HFFc6 (cell line): ENCODE measurements at places on chromosomes 7 and 10. TPM values are rescaled to one million over a fixed set of nuclear protein-coding genes. Genes with fewer than 3 reads are reported as not detected.

GRCh38 chr10:6928586-6928985 is 348.5 kb upstream of the PRKCQ start:
- no peaks in the 10 kb centered on the region; the same call in 1 of the 2 replicates for H3K27me3 ChIP-seq
- DNase-seq: no peak
- H3K27ac ChIP-seq: peak overlapping the region; percentile 35

- no peaks in the 10 kb centered on the region for H3K4me1 ChIP-seq
- no peak overlapping the region for H3K27ac ChIP-seq
- no peak for DNase-seq
- H3K27me3 ChIP-seq: peaks cover 40% of the 10 kb centered on the region
- no peaks in the 10 kb centered on the region for H3K36me3 ChIP-seq
These were observed 29.9 kb upstream of the ZMIZ1 start for GRCh38 chr10:79038841-79039201.

DNA sequence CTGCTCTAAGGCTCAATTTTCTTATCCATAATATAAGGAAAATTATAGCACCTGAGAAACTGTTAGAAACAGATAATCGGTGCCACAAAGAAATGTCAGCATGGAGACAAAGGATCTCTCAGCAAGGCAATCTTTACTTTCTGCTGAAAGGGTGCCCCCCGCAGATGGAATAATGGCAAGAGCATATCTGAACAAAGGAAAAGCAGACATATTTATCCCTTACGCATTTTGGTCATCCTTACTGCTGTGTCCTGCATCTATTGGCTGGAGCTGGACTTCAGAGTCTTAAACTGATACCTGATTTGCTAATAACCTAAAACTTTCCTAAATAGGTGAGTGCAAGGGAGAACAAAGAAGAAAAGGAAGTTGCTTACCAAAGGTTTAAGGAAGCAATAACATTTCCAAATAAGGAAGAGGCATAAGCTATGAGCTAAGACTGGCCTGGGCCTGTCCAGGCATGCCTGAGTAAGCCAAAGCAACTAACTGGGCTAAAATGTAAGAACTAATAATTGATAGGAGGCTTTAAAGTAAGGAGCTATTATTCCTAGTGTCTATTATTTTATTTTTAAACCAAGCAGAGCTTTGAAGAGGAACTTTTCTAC is 39.6 kb upstream of the ELMO1 start:
- H3K4me1 ChIP-seq: no peaks in the 10 kb centered on the region
- H3K27ac ChIP-seq: no peak overlapping the region
- no peak for DNase-seq
- no peak overlapping the region for H3K4me3 ChIP-seq

GRCh38 chr10:122140941-122141623 is 130.0 kb upstream of the BTBD16 start:
- DNase-seq: peak; percentile 92
- H3K4me3 ChIP-seq: peak overlapping the region; percentile 81
- H3K27me3 ChIP-seq: no peaks in the 10 kb centered on the region; the same call in 1 of the 2 replicates
- peaks cover 30% of the 10 kb centered on the region for H3K36me3 ChIP-seq

- H3K27me3 ChIP-seq: no peaks in the 10 kb centered on the region
- H3K4me1 ChIP-seq: peaks cover 50% of the 10 kb centered on the region
- DNase-seq: no peak
- H3K4me3 ChIP-seq: no peak overlapping the region
- peaks cover 34% of the 10 kb centered on the region for H3K36me3 ChIP-seq
These were observed 786 bp downstream of the ATP5F1C start for GRCh38 chr10:7788639-7789286.

DNA sequence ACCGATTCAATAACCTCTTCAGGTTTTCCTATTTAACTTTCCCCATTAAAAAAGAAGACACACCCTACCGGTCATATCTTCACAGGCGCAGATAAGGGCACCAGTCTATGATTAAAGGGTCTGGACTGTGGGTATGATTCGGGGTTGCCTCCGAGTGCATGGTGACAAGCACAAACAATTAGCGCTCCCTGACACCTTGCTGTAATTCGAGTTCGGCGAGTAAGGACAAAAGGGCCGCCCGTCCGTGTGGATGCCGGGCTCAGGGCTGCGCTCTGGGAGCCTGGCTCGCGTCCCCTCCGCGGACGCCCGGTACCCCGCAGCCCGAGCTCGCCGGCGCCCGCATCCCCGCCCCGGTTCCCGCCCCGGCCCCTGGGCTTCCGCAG is 111.9 kb upstream of the RHEB start:
- H3K4me3 ChIP-seq: peak overlapping the region; percentile 91
- peak overlapping the region; percentile 54 for H3K27ac ChIP-seq
- H3K36me3 ChIP-seq: peaks cover 5% of the 10 kb centered on the region; the same call in 1 of the 2 replicates
- H3K4me1 ChIP-seq: peaks cover 31% of the 10 kb centered on the region
- DNase-seq: peak; percentile 19
- peaks cover 1% of the 10 kb centered on the region; the same call in 1 of the 2 replicates for H3K27me3 ChIP-seq

- H3K4me1 ChIP-seq: no peaks in the 10 kb centered on the region
- no peak overlapping the region for H3K4me3 ChIP-seq
- H3K27me3 ChIP-seq: peaks cover 6% of the 10 kb centered on the region
- H3K27ac ChIP-seq: no peak overlapping the region
- no peak for DNase-seq
These were observed 35.3 kb downstream of the BLNK start for GRCh38 chr10:96236090-96236478.

- H3K27ac ChIP-seq: no peak overlapping the region
- peaks cover 16% of the 10 kb centered on the region for H3K27me3 ChIP-seq
- H3K4me1 ChIP-seq: peaks cover 13% of the 10 kb centered on the region
- no peak for DNase-seq
These were observed 106.8 kb downstream of the CYP26A1 start for GRCh38 chr10:93180482-93180931.

GRCh38 chr10:77905086-77905748 is 21.3 kb downstream of the DLG5 start:
- no peak overlapping the region for H3K4me3 ChIP-seq
- H3K27me3 ChIP-seq: peaks cover 2% of the 10 kb centered on the region; the same call in 1 of the 2 replicates
- no peaks in the 10 kb centered on the region; the same call in none of the 2 replicates for H3K36me3 ChIP-seq
- peak overlapping the region; percentile 4 for H3K27ac ChIP-seq
- no peak for DNase-seq
- peaks cover 49% of the 10 kb centered on the region for H3K4me1 ChIP-seq

- no peak for DNase-seq
- H3K4me1 ChIP-seq: peaks cover 24% of the 10 kb centered on the region
- H3K4me3 ChIP-seq: no peak overlapping the region
- H3K27me3 ChIP-seq: peaks cover 11% of the 10 kb centered on the region
- H3K27ac ChIP-seq: no peak overlapping the region
- peaks cover 14% of the 10 kb centered on the region for H3K36me3 ChIP-seq
These were observed 216.5 kb upstream of the PITRM1 start for GRCh38 chr10:3389130-3389529.

- H3K27me3 ChIP-seq: peaks cover 17% of the 10 kb centered on the region
- no peaks in the 10 kb centered on the region for H3K4me1 ChIP-seq
- no peaks in the 10 kb centered on the region for H3K36me3 ChIP-seq
- H3K27ac ChIP-seq: no peak overlapping the region
- DNase-seq: no peak
These were observed 6.7 kb downstream of the PNLIPRP2 start for GRCh38 chr10:116627386-116627933.

- no peak overlapping the region for H3K27ac ChIP-seq
- peaks cover 38% of the 10 kb centered on the region for H3K4me1 ChIP-seq
- peak overlapping the region; percentile 96 for H3K4me3 ChIP-seq
- DNase-seq: no peak
- H3K36me3 ChIP-seq: peaks cover 28% of the 10 kb centered on the region
These were observed 70.9 kb downstream of the DAGLB start for GRCh38 chr7:6376820-6377219.

- H3K27me3 ChIP-seq: peaks cover 24% of the 10 kb centered on the region
- H3K36me3 ChIP-seq: no peaks in the 10 kb centered on the region
- no peak overlapping the region for H3K27ac ChIP-seq
- peaks cover 11% of the 10 kb centered on the region; the same call in 1 of the 2 replicates for H3K4me1 ChIP-seq
- DNase-seq: no peak
- H3K4me3 ChIP-seq: no peak overlapping the region
These were observed 25.3 kb upstream of the MTPAP start for GRCh38 chr10:30374353-30374752.

DNA sequence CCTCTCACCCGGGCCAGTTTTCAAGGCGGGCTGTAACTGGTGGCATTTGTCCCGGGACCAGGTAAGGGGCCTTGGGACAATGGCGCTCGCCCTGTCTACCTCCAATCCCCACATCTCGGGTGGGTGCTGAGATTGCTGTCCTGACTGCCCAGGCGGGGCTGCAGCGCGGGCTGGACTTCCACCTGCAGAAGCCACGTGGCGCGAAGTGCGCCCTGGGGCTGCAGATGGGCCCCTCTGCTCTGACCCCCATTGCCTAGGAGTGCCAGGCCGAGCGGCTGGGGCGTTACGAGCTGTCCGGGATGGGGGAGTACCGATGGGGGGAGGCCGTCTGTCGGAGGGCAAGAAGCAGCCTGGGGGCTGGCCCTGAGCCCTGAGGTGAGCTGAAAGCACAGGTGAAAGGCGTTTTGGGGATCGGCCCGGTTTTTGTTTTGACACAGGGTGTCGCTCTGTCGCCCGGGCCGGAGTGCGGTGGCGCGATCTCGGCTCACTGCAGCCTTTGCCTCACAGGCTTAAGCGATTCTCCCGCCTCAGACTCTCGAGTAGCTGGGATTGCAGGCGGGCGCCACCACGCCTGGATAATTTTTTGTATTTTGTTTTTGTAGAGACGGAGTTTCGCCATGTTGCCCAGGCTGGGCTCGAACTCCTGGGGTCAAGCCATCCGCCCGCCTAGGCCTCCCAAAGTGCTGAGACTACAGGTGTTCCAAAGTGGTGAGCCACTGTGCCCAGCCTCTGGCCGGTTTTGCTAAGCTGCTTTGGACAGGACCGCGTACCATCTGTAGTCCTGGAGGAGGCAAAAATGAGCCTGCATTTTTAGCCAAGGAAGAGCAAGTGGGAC is at the start of gene SFXN2:
SFXN2 (plus strand) TSS at position 16 of the 835 bp plus-strand sequence. CDS start 12,001 bp downstream, outside the sequence.
- DNase-seq: no peak
- no peaks in the 10 kb centered on the region for H3K27me3 ChIP-seq
- H3K4me1 ChIP-seq: peaks cover 75% of the 10 kb centered on the region
- peak within 1 kb of the TSS; percentile 87 for H3K27ac ChIP-seq
- H3K36me3 ChIP-seq: peaks cover 5% of the 10 kb centered on the region
- H3K4me3 ChIP-seq: peak within 1 kb of the TSS; percentile 91

DNA sequence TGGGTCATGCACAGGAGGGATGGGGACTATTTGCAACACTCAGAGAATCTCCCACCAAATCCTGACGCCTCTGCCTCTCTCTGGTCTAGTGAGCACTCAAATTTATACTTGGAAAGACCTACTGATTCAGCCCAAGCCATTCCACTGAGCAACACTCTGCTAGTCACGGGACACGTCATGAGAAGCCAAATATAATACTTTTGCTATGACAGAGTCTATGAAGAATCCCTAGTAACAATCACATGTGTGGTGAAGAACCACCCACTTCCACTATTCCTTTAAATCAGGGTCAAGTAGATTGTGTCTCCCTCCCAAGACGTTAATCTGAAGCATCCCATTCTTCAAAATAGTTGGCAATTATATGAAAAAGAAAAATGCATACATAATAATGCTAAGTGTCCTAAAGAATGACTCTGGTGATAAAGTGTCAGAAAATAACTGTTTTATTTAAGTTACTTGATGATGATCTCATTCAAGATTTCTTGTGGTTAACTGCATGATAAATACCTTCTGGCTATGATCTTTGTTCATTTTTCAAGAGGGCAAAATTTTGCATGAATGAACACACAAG is 28.5 kb downstream of the CHCHD3 start:
- no peaks in the 10 kb centered on the region for H3K27me3 ChIP-seq
- peak overlapping the region; percentile 84 for H3K4me3 ChIP-seq
- peaks cover 3% of the 10 kb centered on the region; the same call in 1 of the 2 replicates for H3K36me3 ChIP-seq
- H3K27ac ChIP-seq: peak overlapping the region; percentile 98
- peaks cover 74% of the 10 kb centered on the region for H3K4me1 ChIP-seq

- no peaks in the 10 kb centered on the region for H3K4me1 ChIP-seq
- H3K36me3 ChIP-seq: no peaks in the 10 kb centered on the region
- DNase-seq: no peak
- no peaks in the 10 kb centered on the region; the same call in 1 of the 2 replicates for H3K27me3 ChIP-seq
- H3K4me3 ChIP-seq: no peak overlapping the region
These were observed 364.2 kb downstream of the ANKRD30A start for GRCh38 chr10:37489658-37490003.

GRCh38 chr7:143877098-143877497 is 24.9 kb downstream of the TCAF1 start:
- DNase-seq: no peak
- H3K27ac ChIP-seq: no peak overlapping the region
- H3K36me3 ChIP-seq: peaks cover 21% of the 10 kb centered on the region
- peaks cover 9% of the 10 kb centered on the region for H3K4me1 ChIP-seq

DNA sequence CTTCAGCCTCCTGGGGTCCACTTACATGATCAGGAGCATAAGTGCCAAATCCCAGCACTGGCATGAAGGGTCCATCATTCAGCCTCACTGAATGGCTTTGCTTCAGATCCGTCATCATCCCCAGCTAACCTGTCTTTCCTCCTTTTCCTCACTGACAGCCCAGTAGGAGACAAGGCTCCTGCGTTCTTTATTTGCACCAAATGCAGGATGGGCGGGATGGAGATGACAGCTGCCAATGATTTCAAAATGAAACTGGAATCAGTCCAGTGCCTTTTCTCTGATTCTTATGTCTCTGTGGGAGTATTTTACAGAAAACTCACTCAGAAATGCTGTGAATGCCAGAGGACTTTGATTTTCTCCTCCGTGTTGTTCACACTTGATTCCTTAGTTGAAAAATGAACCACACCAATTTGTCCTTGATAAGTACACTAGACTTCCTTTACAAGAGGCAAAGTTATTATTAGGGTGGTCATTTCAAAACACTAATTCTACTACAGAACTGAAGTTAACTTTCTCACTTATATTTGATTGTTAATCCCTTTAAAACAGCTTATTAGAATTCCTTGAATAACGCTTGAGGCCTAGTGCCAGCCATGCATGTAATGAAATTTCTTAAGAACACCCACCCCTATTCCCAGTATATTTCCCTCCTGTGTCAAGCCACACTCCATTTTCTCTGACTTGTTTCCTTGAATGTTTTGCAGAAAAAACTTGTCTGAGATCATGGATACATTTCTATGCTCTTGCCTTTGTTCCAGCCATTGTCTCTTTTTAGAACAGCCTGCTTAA is at the start of gene AKR1C8:
AKR1C8 (minus strand) TSS at position 164 of the 789 bp plus-strand sequence; CDS start at position 118, 46 bp downstream.
- H3K27me3 ChIP-seq: peaks cover 5% of the 10 kb centered on the region; the same call in 1 of the 2 replicates
- no peak for DNase-seq
- H3K4me3 ChIP-seq: no peak within 1 kb of the TSS
- H3K4me1 ChIP-seq: no peaks in the 10 kb centered on the region

GRCh38 chr7:2608921-2609411 is 22.8 kb upstream of the TTYH3 start:
- no peak overlapping the region for H3K4me3 ChIP-seq
- H3K27me3 ChIP-seq: peaks cover 3% of the 10 kb centered on the region
- no peaks in the 10 kb centered on the region for H3K36me3 ChIP-seq
- no peaks in the 10 kb centered on the region for H3K4me1 ChIP-seq
- H3K27ac ChIP-seq: no peak overlapping the region

- peaks cover 14% of the 10 kb centered on the region for H3K27me3 ChIP-seq
- H3K27ac ChIP-seq: peak overlapping the region; percentile 78
- no peak overlapping the region for H3K4me3 ChIP-seq
- DNase-seq: peak; percentile 9
These were observed 448 bp upstream of the NET1 start for GRCh38 chr10:5411941-5412276.

SPDYE6 gene
- not detected in 2 replicates for total RNA-seq

HMX3 gene
- total RNA-seq: not detected in 2 replicates

LRIT1 gene
- not detected in 2 replicates for total RNA-seq

DNTT gene
- not detected in 3 replicates for total RNA-seq

TMEM270 gene
- total RNA-seq: not detected in 3 replicates
